Stimulated activated CD8-positive, alpha-beta memory T cell treated with anti-CD3 and anti-CD28 coated beads, Interleukin-4, amount 100 ng/mL, for 4 hours (primary cell): ENCODE measurements at places on chromosomes 11 and 22.

- no peak for DNase-seq
These were observed 273.3 kb downstream of the BUD13 start for GRCh38 chr11:116499396-116500003.

DNA sequence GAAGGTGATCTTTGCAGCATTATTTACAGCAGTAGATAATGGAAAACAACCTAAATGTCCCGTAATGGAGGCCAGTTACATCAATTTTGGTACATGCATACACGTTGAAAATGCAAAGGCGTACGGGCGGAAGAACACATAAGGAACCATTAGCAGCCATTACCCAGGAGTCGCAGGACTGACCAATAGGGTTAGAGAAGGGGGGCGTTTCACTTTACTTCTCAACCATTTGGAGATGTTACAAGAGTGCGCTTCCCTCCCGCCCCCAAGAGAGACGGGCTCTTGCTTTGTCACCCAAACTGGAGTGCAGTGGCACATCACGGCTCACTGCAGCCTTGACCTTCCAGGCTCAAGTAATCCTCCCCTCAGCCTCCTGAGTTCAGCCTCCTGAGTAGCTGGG, 52.8 kb upstream of the SLC35C1 start:
- DNase-seq: no peak

DNA sequence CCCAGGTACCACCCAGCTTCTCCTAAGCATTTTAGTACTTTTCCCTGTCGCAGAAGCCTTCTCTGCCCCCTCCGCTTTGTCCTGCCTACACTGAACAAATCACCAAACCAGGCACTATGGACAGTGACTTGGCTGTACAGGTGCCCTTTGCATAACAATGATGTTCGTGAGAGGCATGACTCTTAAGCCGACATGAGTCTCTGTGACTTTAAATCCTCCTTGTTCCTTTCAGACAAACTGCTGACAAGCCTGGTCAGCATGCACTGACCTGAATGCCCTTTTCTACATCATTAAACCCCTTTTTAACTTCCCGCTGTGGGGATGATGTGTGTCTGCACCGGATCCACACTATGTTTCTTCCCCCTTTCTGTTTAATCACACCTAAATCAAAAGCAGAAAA, 16.6 kb downstream of the CAVIN3 start:
- DNase-seq: no peak

DNA sequence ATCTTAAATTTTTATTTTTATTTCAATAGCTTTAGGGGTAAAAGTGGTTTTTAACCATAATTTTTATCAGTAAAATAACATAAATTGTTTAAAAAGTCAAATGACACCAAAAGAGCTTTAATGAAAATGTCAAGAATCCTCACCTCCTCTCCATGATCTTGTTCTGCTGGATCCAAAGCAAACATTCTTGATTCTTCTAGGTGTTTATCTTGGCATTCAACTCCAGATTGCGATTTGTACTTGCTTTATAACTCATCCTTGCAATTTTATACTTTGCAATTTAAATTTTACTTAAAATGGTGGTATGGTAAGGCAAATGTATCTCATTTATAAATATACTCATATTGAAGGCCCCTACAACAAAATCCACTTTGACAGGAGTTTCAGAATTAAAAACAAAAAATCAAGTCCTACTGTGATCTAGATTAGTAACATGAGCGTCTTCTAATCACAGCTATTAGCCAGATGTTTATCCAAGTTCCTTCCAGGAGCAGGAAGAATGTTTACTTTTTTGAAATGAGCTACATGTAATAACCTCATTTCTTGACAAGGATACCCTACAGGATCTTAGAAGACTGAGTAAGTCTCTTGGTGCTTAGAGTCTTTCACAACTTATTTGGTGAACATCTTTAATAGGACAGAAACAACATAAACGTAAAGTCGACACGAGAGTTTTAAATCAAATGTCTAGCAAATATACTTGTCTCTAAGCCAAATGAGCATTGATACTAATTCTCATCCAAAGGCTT, 72.4 kb upstream of the CARD18 start:
- no peak for DNase-seq

- no peak for DNase-seq
These were observed 23.7 kb upstream of the PDE3B start for GRCh38 chr11:14619603-14620531.

DNA sequence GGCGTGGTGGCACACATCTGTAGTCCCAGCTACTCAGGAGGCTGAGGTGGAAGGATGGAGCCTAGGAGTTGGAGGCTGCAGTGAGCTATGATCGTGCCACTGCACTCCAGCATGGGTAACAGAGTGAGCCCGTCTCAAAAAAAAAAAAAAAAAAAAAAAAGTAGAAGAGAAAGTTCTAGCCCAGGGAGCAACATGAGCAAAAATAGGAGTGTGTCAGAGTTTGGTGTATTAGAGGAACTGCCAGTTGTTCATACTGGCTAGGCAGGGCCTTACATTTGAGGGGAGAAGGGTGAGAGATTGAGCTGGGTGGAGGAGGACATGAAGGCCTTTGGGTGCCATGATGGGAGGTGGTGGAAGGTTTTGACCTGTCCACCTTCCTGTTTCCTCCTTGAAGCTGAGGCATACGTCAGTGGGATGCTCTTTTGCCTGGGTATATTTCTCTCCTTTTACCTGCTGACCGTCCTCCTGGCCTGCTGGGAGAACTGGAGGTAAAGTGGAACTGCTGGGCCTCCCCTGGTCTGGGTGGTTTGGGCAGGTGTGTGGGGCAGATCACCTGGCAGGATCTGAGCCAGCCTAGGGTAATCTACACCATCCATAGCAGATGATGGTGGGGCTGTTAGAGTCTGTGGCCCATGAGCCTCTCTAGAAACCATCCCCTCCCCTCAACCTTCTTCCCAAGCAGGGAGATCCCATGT, 7.3 kb downstream of the SIDT2 start:
- DNase-seq: no peak

DNA sequence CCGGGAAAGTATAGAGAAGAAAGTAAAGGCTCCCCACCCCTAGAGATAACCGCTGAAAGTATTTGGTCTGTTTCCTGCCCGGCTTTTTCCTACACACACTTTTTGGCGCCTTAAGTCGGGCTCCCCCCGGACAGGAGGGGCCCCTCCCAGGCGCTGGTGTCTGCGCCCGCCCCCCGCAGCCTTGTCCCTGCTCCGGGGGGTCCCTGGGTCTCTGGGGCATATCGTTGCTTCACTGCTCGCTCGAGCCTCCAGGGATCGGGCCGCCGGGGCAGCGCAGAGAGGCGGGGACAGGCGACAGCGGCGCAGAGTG, 928 bp upstream of the CRACR2B start:
- no peak for DNase-seq
